ENCODE measurements at places on chromosomes 12 and 14.

- no peak for DNase-seq
These were observed 42.0 kb upstream of the ATP2B1 start for GRCh38 chr12:89750389-89751351.

GRCh38 chr12:68034567-68034966 lies 45.3 kb downstream of the IFNG-AS1 start:
- DNase-seq: no peak

- no peak for DNase-seq
These were observed 544.5 kb upstream of the ATP2B1 start for GRCh38 chr12:90253136-90253535.

GRCh38 chr14:23660290-23661226 lies 24.4 kb downstream of the DHRS2 start:
- peak; percentile 8 for DNase-seq

DNA sequence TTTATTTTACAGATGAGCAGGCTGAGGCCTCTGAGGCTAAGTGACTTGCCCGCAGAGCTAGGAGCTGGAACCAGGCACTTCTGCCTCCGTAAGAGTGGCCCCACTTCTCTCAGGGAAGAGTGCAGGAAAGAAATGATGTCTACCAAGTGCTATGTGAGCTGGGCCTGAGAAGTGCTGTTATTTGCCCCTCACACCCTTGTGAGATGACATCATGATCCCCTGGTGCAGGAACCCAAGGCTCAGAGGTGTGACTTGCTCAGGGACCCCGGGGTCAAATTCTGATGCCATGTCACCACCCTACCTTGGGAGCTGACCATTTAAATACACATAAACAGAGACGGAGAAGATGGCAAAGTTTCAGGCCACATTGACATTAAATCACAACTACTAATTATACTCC lies 63.7 kb upstream of the DDX11 start:
- DNase-seq: no peak

- no peak for DNase-seq
These were observed 545.4 kb downstream of the FOXG1 start for GRCh38 chr14:29311983-29312382.

GRCh38 chr12:41466802-41467201 lies 278.7 kb downstream of the PDZRN4 start:
- DNase-seq: no peak

GRCh38 chr14:33692762-33693161 lies 258.1 kb downstream of the EGLN3 start:
- DNase-seq: no peak

- DNase-seq: no peak
These were observed 63.7 kb upstream of the PZP start for GRCh38 chr12:9271875-9272274.

- no peak for DNase-seq
These were observed 102.7 kb upstream of the PLEKHA5 start for GRCh38 chr12:19026614-19027488.

DNA sequence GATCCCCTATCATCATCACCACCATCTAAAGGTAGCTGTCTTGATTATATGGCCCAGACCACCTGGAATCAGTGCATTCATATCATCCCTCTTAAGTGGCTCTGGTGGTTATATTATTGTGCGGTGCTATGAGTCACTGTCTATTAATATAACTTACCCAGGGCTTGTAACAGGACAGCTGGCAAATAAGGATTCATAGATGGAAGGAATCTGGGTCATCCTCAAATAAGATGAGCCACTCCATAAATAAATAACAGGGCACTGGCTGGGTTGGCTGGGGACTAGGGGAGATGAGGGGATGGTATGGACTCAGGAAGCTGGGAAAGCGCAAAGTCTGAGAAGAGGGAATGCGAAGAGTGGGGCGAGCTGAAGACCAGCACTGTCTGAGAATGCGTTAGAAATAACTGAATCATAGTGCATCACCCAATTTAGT lies 216.1 kb downstream of the NUAK1 start:
- DNase-seq: no peak

DNA sequence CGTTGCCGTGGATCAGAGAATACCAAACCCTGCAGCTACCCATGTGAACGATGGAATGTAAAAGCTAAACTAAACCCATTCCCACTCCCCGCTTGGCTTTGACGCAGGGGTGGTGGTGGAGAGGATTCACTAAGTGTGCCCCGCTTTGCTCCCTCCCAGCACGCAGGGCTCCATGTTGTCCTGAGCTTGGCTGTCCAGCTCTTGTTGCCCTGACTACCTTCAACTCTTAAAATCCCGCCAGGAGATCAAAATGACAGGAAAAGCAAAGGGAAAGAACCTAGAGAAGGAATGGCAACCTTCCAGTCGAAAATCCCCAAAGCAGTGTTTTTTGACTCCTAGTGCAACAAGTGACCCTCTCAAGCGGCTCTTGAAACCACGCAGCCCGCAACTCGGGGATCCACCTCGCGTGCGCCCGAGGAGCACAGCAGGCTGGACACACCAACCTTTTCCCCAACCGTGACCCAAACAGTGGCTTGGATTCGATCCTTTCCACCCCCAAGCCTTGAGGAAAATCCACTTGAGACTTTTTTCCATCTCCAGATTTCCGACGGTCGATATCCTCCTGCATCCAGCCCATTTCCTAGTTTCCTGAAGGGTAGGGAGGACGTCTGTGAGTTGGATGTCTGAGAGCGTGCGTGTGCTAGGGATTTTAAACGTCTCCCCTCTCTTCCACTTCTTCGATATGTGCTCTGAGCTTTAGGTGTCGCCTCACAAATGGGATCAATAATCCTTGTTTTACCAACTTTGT lies 1.4 kb downstream of the SYT10 start:
- DNase-seq: no peak

DNA sequence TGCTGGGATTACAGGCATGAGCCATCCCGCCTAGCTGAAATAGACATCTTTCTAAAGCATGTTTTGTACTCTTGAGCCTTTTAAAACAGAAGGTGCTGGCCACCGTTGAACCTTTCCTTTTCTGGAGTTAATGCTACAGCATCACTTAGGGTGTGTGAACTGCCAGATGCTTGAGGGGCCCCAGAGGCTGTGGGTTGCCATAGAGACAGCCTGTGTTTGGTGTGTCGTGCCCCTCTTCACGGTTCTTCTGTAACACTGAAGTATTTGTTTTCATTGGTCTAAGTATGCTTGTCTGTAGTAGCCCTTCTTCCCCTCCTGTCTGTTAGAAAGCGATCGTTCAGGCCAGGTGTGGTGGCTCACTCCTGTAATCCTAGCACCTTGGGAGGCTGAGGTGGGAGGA lies 30.8 kb downstream of the PLEKHG3 start:
- DNase-seq: no peak

DNA sequence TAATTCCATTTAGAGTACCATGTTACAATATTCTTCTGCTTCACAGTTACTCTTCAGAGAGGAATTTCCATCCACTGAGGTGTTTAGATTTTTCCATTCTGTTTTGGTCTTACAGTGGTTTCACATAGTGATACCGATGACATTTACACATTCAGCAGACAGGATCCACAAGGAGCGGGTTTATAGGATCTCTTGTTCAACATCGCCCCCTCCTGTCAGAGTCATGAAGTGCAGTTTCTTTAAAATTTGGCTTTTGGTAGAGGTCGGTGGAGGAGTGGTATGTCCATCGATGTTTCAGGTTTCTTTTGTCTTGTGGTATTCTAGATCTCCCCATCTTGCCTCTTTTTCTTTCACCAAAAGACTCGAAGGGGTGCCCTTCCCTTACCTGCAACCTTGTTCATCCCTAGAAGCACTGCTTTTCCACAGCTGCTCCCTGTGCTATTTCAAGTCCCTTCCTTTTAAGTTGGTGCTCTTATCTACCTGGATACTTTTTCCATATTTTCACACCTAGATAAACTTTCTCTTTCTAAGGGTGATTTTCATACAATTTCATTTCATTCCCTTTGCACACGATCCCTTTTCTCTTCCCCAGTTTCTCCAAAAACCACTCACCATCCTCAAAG lies 181.3 kb downstream of the ITPR2 start:
- DNase-seq: no peak

DNA sequence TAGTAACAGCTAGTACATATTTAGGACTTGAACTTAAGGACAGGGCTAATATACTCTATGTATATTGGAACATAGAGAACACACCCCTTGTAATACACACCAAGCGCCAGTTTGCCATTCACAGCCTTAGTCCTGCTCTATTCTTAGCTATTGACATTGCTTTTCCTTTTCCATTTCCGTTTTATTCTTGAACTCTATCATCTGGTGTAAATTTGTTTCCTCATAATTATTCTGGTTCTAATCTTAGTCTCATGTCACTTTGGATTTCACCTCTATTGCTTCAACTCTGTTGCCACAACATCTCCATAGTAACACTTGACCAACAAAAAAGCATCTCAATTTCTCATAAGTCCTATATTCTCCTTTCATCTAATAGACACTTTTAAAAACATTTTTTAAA lies 225.7 kb downstream of the PHLDA1 start:
- no peak for DNase-seq

DNA sequence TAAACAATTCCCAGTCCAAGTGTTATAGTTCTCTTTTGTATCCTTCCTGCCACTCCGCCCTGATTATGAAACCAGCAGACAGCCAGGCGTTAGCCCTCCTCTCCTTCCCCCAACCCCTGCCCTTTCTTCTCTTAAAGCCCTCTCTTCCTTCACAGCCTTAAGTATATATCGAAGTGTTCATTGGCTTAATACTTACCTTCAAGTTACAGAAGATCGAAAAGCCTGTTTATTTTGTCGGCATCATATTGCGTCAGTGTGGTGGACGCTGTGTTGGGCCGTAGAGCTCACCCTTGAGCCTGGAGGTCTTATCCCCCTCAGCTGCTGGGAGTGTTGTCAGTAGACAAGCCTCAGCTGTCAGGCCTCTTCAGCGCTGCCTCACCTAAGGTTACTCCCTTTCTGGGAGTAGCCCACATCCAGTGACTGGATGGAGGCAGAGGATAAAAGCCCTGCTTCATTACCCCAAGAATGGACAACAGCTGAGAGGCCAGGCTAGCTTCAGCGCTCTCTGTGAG lies 36.2 kb downstream of the CMAS start:
- DNase-seq: no peak

DNA sequence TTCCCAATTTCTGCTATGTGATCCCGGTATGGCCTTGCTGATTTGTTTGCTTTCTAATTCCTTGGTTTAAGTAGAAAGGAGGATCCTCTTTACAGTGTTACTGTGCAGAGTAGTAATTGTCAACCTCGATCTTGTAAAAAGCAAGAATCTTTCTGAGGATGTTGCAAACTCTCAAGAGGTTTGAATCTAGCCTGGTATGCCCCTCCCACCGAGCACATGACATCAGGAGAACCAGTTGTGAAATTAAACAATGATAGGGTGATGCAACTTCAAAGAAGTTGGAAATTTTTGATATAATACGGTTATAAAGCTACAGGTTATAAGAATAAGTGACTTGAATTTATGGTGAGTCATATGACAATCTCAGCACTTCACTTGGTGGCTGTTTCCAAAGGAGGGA lies 35.0 kb upstream of the FUT8 start:
- no peak for DNase-seq

DNA sequence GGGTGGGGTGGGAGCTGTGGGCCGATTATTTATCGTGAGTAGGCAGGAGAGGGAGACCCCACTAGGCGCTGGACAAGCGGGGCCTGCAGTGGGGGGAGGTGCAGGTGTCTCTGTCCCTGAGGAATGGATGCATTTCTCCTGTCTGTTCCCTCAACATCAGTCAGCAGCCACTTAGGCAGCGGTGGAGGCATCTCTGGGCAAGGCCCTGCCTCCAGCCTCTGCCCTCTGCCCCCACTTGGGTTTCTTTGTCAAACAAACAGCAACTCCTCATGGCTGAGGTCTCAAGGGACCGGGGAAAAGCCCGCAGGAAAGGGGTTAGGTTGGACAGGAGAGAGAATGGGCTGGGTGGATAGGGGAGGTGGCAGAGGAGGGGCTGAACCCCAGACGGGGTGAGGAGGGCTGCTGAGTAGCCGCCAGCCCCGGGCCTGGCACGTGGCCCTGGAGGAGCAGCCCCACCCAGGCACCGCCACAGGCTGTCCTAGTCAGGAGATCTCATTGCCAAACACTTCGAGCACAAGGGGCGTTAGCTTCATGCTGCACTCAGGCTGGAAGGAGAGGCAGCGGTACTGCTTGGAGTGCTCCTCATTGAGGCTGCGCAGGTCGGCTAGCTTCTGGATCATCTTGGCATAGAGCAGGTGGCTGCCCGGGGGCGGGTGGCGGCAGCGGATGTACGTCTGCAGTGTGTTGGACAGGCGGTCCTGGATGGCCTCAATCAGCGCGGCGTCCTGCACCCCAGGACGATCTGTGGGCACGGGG lies 24.7 kb upstream of the HDAC7 start:
- DNase-seq: no peak

GRCh38 chr12:13181375-13182070 lies 15.0 kb upstream of the EMP1 start:
- DNase-seq: no peak

DNA sequence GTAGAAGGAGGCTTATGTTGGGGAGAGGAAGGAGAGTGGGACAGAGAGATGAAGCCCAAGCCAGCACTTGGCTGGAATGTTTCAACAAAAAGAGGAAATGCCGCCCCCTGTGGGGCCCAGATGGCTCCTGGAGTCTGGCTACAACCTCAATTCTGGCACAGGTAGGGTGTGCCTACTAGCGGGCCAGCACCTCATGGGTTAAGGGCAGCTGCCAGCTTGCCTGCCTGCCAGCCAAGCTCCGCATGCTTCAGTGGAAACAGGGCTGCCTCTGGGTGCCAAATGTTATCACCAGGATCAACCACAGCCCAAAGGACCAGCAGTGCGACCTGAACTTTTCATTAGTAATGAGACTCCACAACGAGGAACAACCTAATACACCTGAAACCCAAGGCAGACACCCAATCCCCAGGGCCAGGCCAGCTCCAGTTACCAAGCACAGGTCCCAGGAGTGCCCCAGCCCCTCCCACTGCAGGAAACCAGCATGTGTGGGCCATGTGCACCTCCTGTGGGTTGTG lies 11.3 kb downstream of the RAB15 start:
- no peak for DNase-seq

DNA sequence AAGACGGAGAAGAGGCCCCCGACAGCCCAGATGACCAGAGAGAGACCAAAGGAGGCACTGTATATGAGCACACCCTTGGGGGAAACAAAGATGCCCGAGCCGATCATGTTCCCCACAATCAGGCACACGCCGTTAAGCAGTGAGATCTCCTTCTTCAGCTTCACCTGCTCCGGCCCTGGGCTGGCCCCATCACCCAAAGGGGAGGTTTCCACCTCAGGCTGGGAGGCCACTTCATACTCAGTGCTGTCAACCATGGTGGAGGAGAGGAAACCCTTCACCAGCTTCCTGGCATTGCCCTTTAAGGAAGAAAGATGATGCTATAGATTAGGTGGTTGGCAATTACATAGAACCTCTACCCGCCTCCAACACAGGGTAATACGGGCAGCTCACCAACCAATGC lies 2.1 kb downstream of the SLC7A7 start:
- no peak for DNase-seq

Data from activated CD8-positive, alpha-beta memory T cell treated with anti-CD3 and anti-CD28 coated beads for 1 hour (primary cell).